ENCODE measurements at places on chromosomes 7 and 10.

DNA sequence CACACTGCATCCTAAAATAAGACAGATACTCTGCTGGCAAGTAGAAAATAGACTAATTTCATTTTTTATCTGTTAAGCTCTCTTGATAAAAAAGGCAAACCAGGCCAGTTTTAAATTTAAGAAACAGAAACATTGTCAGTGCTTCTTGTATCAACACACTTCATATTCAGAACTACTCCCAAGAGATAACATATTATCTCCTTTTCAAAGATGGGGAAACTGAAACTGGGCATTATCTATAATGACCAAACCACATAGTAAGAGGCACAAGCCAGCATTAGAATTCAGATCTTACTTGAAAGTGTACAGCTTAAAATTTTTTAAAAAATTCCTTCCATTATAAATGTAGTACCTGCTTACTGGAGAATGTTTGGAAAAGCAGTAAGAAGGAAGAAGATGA is 14.7 kb downstream of the SRI start:
- DNase-seq, result no peak

- DNase-seq, result no peak
Measured at GRCh38 chr10:36094096-36094495, 452.0 kb upstream of the FZD8 start.

- DNase-seq, result no peak
Measured at GRCh38 chr10:110723224-110723891, 79.2 kb downstream of the RBM20 start.

DNA sequence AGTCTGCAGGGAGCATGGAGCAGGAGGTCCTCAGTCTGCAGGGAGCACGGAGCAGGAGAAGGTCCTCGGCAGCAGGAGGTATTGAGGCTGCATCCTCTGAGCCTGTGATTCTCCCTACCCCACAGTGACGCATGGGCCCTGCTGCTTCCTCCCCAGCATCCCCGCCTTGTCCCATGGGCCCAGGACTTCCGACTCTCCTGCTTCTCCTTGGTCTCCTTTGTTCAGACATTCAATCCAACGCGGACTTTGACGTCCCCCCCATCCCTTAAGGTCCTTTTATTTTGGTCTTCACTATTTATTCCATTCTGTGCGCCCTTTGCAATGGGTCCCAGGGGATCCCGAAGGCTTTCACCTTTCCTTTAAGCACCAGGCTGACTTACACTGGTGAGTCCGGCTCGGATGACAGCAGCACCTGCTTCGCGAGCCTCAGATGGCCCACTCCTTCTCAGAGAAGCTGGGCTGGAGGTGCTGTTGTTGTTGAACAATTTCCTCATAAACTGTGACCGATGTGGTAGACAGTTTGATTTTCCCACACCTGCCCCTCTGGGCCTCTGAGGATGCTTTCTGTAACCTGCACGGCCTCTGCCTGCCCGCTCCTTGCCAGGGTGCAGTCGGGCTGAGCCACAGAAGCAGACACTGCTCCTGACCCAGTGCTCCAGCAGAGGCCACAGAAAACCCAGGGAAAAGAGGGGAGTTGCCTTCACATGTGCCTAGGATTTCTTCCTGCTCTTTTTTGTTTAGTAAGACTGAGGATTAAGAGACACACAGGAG is 407.2 kb upstream of the SHH start:
- DNase-seq, result no peak

GRCh38 chr7:112260911-112261310 is 54.4 kb downstream of the ZNF277 start:
- DNase-seq, result no peak

GRCh38 chr7:74579800-74580685 is 77.5 kb upstream of the GTF2I start:
- DNase-seq, result no peak

DNA sequence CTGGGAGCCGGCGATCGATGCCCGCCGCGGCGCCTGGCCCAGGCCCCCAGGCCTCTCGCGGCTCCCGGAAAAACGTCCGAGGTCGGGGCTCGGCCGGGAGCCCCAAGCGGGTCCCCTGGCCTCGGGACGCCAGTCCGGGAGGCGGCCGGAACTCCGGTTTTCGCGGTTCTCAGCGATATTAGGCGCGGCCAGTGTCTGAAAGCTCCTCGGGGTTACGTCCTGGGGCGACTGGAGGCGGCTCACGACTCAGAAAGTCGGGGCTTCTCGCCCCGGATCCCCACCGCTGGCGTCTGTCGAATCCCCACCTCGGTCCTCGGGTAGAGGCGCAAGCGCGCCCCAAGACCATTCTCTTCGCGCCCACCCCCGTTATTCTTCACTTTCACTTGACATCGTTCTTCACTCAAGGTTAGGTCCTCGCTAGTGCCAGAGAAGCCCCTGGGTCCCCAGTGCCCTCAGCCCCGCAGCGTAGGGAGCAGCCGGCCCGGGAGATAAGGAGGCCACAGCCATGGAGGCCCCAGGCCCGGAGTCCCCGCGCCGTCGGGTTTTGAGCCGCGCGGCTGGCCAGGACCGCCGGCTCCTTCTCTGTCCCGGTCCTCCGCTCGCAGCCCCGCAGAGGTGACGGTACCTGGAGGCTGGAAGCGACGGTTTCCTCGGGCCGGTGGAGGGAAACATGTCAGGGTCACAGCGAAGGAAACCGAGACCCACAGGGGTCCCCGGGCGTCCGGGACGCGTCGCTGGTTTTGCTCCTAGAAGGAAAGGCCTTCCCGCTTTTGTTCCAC is 35.2 kb upstream of the EBLN1 start:
- no peak for DNase-seq

GRCh38 chr10:96789571-96790108 is 42.5 kb upstream of the LCOR start:
- no peak for DNase-seq

DNA sequence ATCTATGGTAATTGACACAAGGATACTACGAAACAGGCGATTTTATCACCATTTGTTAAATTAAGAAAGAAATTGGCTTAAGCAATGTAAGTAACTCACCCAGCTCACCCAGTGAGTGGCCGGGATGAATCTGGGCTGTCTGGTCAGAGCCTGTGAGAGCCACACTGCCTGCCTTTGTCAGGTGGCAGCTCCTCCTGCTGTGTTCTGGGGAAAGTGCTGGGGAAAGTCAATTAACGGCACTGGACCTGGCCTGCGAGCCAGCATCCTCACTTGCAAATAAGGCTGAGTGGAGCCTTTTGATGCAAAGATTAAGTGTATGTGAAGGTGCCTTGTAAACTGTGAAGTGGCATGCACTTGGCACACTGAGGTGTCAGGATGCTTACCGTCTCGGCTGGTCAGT is 13.4 kb upstream of the CXCL12 start:
- DNase-seq, result no peak

GRCh38 chr7:2953588-2954407 is 89.9 kb downstream of the CARD11 start:
- DNase-seq, result no peak

DNA sequence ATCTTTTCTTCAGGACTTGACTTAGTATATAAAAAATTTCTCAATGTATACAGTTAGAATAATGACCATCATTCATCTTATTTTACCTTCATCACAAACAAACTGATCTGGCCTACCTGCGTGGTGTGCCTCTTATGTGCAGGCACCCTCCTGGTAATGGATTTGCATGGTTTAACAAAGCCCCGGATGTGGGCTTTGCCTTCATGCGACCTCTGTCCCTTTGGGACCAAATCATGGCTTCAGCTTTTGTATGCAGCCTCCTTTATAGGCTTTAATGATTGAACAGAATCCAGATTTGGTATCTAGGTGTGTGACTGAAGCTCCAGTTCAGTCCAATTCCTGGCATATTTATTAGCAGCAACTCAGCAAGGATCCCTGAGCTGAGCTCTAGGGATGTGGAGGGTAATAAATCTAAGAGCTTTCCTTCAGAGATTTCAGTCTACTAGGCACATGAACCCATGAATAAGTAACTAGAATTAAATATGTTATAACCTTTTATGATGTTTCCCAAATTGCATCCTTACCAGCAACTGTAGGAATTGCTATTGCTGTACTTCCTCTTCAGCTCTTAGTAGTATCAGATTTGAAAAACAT is 256.9 kb downstream of the ABCA13 start:
- DNase-seq, result no peak

- DNase-seq, result no peak
Measured at GRCh38 chr7:132592231-132592920, 16.1 kb upstream of the PLXNA4 start.

GRCh38 chr10:101394524-101395133 is 40.7 kb downstream of the BTRC start:
- no peak for DNase-seq

DNA sequence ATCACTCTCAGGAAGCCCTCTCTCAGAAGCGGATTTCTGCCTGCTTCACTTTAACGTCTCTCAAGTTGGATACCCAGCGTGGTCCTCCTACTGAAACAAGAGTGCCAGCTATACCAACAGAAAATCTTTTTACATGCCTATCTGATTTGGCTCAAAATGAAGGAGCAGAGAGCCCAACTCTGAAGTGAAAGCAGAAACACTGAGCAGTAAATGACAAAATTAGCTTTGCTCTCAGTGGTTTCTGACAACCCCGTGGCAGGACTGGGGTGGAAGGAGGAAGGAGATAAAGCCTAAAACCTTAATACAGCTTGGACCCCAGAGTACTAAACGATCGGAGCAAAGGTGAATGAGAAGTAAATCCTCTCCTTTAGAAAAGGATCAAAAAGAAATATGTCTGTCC is 25.1 kb upstream of the GPR37 start:
- no peak for DNase-seq

DNA sequence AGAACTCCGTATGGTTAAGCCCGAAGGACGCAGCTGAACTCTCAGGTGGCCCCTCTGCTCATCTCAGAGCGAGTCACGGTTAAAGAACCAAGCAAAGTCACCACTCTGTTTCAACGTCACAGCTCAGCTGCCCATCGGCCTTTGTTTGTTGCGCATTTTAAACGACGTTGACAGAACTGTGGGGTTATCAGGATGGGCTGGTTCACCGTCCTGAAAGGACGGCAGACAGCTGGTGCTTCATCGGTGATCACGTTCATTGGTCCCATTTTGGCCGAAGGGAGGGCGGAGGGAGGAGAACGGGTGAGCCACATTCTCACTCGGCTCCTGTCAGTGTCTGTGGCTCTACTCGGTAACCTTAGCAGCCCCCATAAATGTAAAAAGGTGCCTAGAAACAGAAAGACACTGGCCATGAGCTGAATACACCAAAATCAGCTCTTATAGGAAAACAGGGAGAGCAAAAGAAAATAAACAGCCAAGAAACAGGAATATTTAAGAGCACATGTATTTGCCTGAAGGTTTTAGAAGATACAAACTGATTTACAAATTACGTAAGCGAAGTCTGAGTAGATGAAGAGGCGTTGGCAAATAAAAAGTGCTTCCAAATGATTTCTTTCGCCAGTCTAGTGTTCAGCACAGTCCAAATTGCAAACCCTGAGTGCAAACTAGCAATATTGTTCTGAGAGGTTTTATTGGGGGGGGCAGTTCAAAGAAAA is 8.4 kb downstream of the PRKAG2 start:
- no peak for DNase-seq

- no peak for DNase-seq
Measured at GRCh38 chr7:139777133-139777891, 486 bp downstream of the HIPK2 start.

- DNase-seq, result no peak
Measured at GRCh38 chr10:60896033-60896432, 48.0 kb downstream of the RHOBTB1 start.

DNA sequence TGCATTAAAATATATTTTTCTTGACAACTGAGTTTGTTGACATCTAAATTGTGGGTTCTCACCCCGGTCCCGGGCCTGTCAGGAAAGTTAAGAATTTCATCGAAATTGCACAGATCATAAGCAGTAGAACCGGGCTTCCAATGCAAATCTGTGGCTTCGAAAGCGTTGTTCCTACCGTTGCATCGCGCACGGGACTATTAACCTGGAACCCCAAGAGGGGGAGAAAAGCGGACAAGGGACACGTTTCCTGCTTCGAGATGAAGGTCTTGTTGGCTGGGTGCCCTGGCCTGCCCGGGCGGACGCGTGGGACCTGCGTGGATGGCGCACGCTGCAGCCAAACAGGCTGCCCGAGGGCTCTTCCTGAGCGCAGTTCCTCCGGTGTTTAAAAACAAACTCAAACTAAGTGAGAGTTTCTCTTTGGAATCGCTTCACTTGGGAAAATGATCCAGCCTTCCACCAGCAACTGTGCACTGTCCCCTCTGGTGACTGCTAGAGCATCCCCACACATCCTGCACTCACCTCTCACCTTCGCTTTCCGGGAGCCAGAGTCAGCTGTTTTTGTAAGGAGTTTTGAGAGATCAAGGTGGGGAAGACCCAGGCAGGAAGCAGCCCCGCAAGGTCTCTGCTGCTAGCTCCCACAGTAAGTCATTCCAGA is 5.1 kb upstream of the TBX20 start:
- no peak for DNase-seq

DNA sequence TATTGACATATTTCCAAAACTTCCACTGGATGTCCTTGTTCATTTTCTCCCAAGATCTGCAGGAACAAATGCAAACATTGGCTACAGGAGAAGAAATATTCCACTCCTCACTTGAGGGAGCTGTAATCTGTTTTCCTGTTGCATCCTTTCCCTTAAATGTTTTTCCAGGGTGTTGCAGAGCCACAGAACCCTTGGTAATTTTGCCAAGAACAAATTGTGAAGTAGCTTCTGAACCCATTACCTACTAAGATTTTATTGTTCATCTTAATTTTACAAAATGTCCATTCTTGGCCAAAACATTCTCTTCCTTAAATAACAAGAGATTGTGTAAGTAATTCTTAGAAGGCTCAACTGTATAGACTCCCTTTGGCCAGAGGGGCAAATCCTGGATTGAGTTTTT is 177.0 kb downstream of the GNAT3 start:
- DNase-seq, result no peak

- no peak for DNase-seq
Measured at GRCh38 chr7:156984174-156984891, 26.1 kb downstream of the MNX1 start.

GRCh38 chr10:32950591-32951108 is 7.4 kb downstream of the ITGB1 start:
- no peak for DNase-seq

DNA sequence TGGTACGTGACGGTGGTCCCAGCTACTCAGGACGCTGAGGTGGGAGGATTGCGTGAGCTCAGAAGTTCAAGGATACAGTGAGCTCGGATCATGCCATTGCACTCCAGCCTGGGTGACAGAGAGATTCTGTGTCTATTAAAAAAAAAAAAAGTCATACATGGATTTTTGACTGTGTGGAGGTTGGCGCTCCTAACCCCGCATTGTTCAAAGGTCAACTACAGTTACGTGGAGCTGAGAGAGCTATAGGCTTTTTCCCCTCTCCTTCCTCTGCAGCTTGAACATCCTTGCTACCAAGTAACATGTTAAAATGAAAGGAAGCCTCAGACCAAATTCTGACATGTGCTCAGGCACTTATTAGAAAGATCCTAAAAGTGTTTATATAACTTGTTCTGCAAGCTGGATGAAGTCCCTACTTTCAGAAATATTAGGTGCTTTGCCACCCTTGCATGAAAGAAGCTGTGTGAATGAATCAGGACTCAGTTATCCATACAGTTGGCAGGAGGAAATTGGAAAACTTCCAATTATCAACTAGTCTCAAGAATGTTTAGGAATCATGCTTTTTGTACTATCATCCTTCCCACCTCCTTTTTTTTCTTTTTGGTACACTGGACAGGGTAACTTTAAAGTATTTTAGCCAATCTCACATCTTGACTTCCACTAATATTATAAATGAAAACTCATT is 12.5 kb upstream of the ST7 start:
- no peak for DNase-seq

All from NK-92 treated with Interleukin-12 subunit alpha and Interleukin-12 subunit beta, amount 100 ng/mL, for 24 hours (cell line).